ENCODE measurements at places on chromosomes 1 and 21.

- no peak for DNase-seq
Measured at GRCh38 chr1:63827411-63828321, 53.8 kb downstream of the ROR1 start.

GRCh38 chr1:91798241-91798648 lies 87.7 kb downstream of the TGFBR3 start:
- no peak for DNase-seq

DNA sequence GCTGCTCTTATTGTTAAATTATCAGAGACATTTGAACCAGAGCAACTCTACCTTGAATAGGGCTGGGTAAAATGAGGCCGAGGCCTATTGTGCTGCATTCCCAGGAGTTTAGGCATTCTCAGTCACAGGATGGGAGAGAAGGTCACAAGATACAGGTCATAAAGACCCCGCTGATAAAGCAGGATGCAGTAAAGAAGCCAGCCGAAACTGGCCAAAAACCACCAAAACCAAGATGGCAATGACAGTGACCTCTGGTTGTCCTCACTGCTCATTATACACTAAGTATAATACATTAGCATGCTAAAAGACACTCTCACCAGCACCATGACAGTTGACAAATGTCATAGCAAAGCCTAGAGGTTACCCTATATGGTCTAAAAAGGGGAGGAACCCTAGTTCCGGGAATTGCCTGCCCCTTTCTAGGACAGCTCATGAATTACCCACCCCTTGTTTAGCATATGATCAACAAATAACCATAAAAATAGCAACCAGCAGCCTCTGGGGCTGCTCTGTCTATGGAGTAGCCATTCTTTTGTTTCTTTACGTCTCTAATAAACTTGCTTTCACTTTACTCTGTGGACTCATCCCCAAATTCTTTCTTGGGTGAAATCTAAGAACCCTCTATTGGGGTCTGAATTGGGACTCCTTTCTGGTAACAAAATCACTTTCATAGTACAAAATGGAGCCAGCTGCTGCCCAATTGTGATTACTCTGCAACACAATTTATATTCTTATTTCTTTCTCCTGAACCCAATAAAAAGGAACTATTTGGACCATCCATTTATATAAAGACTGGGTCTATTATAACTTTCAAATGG lies 179.6 kb downstream of the TGFBR3 start:
- no peak for DNase-seq

DNA sequence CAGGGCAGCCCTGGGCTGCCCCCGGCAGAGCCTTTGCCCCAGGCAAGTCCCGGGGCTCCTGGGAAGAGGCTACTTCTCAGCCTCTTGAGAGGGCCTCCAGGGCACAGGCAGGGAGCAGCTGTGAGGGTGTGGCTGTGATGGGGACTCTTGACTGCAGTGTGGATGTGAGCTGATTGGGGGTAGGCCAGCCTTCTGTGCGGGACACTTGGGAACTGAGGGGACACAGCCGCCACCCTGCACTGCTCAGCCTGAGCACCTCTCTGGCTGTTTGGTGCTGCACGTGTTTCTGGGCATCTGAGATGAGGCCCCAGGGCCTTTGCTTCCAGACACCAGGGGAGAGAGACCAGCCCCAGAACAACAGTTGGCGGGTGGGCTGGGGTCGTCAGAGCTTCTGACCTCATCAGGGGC lies 62.1 kb downstream of the SKI start:
- DNase-seq: no peak

- DNase-seq: no peak
Measured at GRCh38 chr1:41499591-41499990, 15.1 kb upstream of the EDN2 start.

DNA sequence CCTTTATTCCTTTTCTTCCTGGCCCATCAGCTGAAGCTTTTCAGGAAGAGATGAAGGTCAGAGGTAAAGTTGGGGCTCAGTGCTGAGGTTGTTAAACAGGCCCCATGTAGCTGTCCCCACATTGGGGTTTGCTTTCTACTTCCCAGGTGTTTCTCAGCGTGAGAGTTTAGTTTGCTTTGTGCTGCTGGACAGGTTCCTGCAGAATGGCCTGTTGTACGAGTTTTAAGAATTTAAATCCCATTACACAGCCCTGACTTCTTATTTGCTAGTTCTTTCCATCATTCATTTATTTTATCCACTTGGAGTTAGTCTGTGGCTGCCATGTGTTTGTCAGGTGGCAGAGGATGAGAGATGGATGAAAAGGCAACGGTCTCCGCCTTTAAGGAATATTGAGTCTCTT lies 19.2 kb downstream of the CTPS1 start:
- DNase-seq: no peak

DNA sequence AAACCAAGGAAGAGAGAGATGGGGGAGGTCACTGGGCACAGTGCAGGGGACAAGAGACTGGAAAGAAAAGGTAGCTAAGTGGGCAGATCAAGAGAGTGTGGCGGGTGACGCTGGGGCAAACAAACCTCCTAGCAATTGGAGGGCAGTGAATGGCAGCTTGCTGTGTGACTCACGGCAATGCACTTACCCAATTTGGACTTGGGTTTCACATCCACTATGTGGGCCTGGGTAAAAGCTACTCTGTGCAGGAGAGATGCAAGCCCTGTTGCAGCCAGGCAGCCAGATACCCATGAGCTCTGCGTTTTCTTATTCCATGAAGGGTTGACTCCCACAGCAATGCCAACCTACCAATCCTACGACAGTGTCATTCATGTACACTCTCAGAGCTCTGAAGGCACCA lies 9.5 kb downstream of the PLXNA2 start:
- DNase-seq: no peak

- no peak for DNase-seq
Measured at GRCh38 chr1:183433703-183434102, 15.5 kb upstream of the NMNAT2 start.

DNA sequence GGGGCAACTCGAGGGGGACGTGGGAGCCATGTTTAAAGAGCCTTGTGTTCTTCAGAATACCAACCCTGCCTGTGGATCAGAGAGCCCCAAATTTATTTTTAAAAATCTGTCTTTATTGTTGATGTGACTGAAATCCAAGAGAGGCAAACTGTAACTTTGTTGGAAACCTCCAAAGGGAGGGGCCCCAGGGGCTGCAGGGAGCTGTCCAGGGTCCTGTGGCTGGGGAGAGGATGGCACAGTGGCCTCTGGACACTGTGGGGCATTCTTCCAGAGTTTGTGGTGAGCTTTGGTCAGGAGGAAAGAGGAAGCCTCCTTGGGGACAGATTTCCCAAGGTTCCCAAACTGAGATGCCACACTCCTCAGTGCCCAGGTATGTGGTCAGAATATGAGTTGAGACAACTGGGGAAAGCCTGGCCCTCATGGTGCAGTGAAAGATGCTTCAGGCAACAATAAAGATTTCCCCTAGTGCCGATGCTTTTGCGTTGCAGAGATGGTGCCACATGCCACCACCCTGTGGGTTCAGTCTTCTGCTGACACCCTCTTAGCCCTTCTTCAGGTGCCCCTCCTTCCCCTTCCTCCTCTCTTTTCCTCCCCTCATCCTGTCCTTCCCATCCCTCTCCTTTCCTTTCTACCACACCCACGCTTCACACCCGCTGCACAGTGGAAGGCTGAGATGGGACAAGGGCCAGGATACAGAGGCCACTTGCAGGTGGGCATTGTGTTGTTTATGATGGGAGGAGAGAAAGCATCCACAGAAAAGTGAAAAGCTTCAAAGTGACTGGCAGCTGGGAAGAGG lies 122.1 kb downstream of the UCK2 start:
- no peak for DNase-seq

DNA sequence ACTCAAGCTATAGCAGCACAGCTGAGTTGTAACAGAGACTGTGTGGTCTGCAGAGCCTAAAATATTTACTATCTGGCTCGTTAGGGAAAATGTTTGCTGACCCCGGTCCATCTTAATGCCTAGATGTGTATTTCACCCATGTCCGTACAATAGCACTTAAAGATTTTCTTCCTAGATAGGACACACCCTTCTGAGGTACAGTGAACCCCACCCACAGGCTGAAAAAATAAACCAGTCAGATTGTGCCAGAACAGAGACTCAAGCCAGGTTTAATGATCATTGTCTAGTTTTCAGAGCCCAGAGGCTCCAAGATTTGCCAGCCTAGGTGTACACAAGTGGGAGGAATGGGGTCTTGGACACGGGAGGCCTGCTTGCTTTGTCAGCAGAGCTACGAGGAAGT lies 5.6 kb downstream of the AMIGO1 start:
- DNase-seq: no peak

- peak; percentile 48 for DNase-seq
Measured at GRCh38 chr1:37478451-37478881, 4.1 kb downstream of the ZC3H12A start.

- DNase-seq: no peak
Measured at GRCh38 chr1:61285371-61285885, 203.1 kb downstream of the NFIA start.

GRCh38 chr21:44485254-44485793 lies 30.0 kb downstream of the LRRC3 start:
- DNase-seq: peak; percentile 40

GRCh38 chr1:1004780-1005697 lies 5.1 kb upstream of the HES4 start:
- DNase-seq: no peak

- DNase-seq: no peak
Measured at GRCh38 chr1:198267921-198268320, 111.1 kb downstream of the NEK7 start.

DNA sequence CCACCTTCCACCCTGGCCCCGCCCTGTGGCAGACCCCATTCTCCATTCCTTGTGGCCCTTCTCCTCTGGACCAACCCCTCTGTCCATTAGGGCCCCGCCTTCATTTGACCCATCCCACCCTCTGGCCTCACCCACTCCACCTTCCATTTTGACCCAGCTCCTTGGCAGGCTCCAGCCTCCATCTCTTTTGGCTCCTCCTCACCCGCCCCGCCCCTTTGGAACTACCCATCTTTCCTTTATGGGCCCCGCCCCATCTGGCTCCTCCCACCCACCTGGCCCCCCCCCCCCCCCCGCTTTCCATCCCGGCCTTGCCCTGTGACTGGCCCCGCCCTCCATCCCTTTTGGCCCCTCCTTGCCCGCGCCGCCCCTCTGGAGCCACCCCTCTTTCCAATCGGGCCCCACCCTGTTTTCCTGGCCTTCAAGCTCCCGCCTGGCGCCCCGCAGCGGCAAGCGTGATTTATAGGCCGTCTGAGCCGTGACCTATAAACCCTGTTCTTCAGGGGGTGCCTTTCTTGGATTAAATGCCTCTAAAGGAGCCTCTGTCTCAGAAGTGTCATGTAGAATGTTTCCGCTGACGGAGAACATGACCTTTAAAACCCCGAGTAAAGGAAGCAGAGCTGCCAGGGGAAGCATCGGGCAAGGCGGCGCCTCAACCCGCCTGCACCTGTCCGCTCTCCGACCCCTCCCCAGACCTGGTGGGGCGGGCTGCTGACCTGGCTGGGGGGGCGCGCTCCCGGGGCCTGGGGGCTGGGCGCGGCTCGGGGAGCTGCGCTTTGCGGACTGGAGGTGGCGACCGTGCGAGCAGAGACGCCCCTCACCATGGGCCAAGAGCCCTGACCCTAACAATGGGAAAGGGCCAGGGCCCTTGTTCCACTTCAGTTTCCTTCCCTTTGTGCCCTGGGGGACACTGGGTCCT lies 178.0 kb downstream of the CAMTA1 start:
- peak; percentile 40 for DNase-seq

- DNase-seq: no peak
Measured at GRCh38 chr1:188652678-188653077, 1823.9 kb downstream of the PLA2G4A start.

DNA sequence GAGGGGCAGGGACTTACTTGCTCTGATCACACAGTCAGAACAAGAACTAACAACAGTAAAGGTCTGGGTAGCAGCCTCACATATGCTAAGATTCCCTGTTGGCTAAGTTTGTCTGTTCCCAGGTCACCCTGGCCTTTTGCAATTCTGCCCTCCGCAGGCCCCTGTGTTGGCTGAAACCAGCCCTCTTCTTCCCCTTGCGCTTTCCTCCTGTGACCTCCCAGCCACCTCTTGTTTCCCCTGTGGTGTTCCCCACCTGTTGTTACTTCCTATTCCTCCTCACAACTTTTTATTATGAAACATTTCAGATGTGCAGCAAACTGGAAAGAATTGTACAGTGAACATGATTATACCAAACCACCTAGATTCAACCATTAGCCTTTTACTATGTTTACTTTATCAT lies 23.4 kb downstream of the MAPKAPK2 start:
- DNase-seq: no peak

GRCh38 chr1:1432951-1433803 lies 2.3 kb upstream of the VWA1 start:
- DNase-seq: no peak

- no peak for DNase-seq
Measured at GRCh38 chr21:40143822-40144525, 276.7 kb downstream of the PCP4 start.

- no peak for DNase-seq
Measured at GRCh38 chr21:17429936-17430335, 82.9 kb upstream of the CXADR start.

GRCh38 chr1:96588416-96588995 lies 133.1 kb upstream of the PTBP2 start:
- DNase-seq: no peak

- peak; percentile 40 for DNase-seq
Measured at GRCh38 chr1:153532181-153532580, 3.6 kb downstream of the S100A6 start.

DNA sequence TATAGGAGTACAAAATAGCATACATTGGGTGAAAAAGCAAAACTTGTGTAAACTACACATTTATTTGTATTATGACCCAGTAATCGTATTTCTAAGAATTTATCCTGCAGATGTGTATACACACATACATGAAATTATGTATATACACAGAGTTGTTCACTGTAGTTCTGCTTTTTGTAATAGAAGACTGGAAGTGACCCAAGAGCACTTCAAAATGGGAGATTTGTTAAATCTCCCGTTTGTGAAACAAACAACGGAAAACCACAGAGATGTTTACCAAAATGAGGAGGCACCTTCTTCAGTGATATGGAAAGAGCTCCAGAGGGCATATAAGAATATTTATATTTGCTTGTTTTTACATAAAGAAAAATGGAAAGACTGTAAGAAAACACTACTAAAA lies 18.0 kb upstream of the MNDA start:
- no peak for DNase-seq

DNA sequence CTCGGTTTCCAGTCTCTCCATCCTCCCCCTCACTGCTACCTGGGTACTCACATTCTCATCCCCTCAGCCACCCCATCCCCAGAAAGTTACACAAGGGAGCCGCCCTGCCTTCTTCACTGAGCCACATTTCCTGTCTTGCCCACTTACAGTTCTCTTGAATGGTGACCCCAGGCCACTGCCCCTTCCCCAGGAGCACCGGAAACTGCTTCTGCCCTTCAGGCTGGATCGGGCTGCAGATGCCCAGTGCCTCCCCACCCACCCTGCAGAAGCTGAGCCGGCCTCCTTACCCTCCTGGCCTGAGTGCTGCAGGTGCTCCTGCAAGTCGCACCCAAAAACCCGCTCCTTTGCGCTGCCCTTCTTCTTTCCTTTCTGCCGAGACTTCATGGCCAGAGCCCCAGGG lies 450 bp downstream of the ARHGAP30 start:
- DNase-seq: no peak

DNA sequence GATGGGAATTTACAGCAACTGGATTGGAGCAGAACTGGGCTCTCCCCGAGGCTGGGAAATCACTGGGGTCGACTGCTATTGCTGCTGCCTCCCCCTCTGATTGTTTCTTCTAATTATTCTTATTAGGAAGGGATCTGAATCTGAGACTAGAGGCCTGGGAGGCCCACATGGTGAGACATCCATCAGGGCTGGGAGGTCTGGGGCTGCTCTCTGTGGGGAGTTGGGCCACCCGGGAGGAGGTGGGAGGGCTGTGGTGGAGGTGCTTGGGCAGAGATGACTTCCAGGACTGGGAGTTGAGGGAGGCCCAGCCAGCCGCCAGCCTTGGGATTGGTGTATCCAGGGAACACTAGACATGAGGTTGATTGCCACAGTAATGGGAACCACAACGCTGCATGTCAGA lies 247.9 kb downstream of the GRIK3 start:
- no peak for DNase-seq
